ENCODE measurements at places on chromosomes 2 and 18.

DNA sequence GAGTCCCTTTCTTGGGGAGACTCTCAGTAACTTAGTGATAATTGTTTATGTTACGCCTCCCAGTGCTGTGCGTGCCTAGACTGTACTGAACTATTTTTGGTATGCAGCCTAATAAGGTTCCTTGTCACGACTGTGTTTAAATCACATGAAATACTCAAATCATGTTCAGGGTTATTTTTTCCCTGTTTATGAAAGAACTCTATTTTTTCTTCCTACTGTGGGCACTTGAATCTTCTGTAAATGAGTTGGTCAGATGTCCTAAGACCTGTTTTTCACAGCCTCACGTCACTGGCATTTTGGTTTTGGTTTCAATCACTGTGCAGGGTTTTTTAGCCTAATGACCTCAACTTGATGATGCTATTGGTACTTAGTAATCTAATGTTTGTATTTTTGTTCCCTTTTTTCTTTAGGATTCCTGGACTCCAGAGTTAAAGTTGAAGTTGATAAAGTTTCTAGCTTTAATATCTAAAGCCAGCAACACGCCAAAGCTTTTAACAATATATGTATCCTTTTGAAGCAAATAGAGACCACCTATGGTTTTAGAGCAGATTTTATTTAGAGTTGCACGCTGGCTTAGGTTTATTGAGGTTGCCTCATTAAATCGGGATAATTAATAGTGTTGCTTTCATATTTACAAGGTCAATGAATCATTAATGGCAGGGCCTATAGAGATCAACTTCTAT lies 24.0 kb downstream of the ARMC9 start:
- DNase-seq = no peak

DNA sequence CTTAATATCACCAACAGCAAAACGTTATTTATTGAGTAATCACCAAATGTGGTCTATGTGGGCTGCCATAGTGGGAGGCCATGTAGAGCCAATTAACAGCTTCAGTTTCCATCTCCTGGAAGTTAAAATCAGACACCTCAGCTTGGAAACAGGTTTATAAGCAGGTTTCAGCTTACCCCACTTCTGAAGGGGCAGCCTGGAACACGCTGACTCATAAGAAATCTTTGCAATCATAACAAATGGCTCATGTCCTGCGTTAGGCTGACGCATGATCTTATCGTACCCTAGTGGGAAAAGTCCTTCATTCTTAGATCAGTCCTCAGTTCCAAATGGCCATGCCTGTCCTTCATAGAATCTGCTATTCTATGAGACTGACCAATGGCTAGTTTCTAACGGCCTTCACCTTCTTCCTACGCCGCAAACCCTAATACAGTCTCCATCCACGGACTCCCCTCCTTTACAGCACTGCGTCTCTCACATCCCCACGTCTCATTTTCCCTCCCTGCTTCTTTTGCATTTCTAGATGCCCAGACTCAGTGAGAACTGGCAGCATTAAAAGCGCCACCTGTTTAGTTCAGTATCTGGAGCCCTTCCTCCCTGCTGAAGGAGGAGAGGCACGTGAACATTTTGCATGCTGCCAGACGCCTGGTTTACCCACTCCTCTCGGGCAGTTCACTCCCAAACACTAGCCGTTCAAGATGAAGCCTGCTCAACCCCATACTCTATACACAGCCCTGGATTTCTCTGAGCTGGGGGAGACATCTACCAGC lies 24.2 kb upstream of the BZW1 start:
- DNase-seq = no peak

- DNase-seq = no peak
These were observed 61.4 kb upstream of the MSTN start for GRCh38 chr2:190123956-190124355.

GRCh38 chr2:209253544-209253943 lies 170.3 kb upstream of the MAP2 start:
- no peak for DNase-seq
